Lower lobe of right lung (tissue), 2 donors: ENCODE measurements at places on chromosomes 7 and 10. TPM values are rescaled to one million over a fixed set of nuclear protein-coding genes. Genes with fewer than 3 reads are reported as not detected.
A peak's percentile ranks its signal among the peaks of the same experiment; 100 is the strongest.

- no peak for DNase-seq
These were observed 87.3 kb upstream of the DIP2C start for GRCh38 chr10:776772-777171.

- DNase-seq = no peak
These were observed 2.2 kb upstream of the LOXL4 start for GRCh38 chr10:98270073-98270740.

DNA sequence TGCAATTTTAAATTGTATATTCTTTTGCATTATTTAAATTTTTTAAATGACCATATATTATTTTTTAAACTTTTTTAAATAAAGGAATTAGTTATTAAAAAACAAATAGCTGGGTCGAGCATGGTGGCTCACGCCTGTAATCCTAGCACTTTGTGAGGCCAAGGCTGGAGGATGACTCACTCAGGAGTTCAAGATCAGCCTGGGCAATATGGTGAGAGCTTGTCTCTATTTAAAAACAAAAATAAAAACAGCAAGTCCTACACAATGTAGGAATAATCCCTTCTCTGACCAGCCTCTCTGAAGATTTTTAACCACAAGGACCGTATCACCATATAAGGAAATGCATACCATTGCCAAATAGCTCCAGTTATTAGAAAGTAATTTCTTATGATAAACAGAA lies 19.6 kb downstream of the NOC3L start:
- no peak for DNase-seq

- DNase-seq = no peak
These were observed 20.3 kb downstream of the SCART1 start for GRCh38 chr10:133474027-133474426.

DNA sequence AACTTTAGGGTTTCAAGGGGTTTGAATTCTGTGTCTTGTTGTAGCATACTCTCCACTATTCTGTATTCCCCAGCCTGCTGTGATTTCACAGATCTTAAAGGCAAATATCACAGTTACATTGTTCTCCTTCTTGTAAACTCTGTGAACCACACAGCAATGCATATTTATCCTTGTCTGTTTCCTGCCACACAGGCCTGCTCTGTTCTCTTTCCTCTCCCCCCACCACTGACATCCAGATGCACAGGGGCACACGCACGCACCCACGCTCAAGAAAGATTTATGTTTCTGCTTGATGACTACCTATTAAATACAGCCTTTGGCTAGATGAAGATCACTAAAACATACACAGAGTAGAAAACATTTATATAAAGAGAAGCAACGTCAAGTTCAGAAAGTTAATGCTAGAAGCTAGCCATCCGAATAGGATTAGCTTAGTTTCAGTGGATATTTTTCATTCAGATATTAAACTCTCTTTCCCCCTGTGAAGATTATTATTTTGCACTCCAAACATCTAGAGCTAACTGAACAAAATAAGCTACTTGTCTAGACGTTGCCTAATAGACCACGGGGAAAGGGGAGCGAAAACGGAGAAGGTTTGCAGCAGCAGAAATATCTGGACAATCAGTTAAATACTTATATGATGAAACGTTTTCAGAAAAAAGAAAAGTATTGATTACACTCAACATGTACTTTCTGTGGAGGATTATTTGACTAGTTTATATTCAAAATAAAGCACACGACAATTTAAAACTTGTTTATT lies 193.1 kb upstream of the SEMA3C start:
- DNase-seq = no peak

- DNase-seq = no peak
These were observed 5.2 kb upstream of the NPSR1 start for GRCh38 chr7:34652809-34653208.

- DNase-seq = no peak
These were observed 64.2 kb downstream of the ARMC3 start for GRCh38 chr10:22992075-22992474.

DNA sequence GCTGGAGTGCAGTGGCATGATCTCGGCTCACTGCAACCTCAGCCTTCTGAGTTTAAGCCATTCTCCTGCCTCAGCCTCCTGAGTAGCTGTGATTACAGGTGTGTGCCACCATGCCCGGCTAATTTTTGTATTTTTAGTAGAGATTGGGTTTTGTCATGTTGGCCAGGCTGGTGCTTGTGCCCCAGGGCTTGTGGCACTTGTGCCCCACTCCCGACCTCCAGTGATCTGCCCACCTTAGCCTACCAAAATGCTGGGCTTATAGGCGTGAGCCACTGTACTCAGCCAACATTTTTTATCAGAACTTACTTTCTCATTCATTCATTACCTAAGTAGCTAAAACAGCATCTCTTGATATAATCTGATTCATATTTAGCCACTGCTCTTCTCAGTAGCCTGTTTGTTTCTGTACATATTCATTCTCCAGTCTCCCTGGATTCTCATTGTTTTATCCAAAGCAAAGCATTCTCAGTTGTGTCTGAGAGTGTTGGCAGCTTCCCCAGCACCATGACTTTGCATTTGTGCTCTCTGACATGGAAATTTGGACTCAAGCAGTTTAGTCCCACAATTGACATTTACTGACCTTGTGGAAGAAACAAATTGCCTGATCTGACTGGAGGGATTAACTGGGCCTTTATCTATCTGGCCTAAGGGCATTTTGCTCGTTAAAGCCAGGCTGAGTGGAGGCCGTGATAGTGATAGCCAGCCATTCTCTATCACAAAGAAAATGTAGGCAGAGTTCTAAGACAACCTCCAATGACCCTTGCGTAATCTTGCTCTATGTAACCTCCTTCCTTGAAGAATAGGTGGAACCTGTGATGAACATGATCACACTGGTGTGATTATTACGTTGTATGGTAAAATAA lies 44.9 kb downstream of the AKR1B15 start:
- peak; percentile 48 for DNase-seq

DNA sequence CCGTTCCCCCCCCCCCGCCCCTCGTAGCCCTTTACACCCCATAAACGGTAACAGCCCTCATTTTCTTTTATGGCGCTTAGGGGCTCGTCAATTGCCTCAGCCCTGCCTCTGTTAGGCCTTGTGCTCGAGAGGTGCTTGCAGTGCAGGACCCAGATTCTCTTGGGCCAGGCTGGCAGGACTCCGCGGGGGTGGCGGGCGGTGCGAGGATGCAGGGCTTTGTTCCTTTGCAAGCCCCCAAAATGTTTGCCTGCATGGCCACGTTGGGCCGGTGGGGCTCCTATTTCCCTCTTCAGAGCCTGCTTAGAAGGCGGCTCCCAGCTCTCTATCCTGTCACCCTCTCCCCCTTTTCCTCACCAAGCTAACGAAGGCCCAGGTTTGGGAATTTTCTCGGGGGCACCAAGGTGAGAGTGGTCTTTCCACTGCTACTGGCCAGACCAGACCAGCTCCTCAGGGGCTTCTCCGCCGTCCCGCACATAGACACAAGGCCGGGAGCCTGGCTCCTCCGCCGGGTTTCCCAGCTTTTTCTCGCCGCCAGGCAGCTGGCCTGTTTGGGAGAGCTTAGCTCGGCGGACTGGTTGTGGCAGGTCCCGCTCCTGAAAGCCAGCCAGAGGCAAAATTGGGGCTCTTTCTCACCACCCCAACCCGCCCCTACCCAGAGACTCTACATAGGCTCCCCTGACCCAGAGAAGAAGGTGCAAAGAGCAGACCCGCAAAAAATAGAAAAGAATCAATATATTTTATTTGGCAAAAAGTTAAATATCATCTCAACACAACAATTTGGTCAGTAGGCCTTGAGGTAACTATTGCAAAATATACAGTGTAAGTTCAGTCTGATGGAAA lies 3.4 kb downstream of the HOXA9 start:
- peak; percentile 46 for DNase-seq

GRCh38 chr7:73742338-73742752 lies 3.7 kb upstream of the ABHD11 start:
- DNase-seq = peak; percentile 68

DNA sequence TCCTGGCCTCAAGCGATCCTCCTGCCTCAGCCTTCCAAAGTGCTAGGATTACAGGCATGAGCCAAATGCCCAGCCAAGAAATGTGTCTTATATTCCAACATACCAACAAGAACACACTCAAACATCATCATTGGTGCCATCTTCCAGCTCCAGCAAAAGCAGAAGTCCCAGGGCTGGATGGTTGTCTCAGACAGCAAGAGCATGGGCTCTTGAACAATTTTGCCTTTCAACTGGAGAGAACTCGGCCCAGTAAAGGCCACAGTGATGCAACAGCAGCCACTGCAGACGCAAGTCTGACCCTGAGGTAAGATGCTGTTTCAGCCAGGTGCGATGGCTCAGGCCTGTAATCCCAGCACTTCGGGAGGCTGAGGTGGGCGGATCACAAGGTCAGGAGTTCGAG lies 52.8 kb upstream of the NFE2L3 start:
- DNase-seq = no peak

GRCh38 chr10:45461034-45461433 lies 87.0 kb downstream of the ALOX5 start:
- no peak for DNase-seq

DNA sequence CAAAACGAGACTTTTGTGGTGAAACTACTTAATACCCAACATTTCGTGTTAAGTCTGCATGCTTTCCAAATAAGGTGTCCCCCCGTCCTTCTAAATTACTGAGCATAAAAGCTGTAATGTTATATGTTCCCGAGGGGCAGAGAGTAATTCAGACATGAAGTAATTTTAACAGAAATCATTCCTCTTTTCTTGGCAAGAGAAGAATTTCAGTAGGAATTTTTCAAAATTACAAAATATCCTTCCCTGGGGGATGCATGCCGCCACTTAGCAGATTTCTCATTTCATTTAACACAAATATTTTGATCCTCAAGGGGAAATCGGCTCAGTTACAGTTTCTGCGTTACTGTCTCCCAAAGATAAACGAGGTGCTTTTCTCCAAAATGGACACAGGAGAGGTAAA lies 213.2 kb upstream of the RHOBTB1 start:
- DNase-seq = no peak

DNA sequence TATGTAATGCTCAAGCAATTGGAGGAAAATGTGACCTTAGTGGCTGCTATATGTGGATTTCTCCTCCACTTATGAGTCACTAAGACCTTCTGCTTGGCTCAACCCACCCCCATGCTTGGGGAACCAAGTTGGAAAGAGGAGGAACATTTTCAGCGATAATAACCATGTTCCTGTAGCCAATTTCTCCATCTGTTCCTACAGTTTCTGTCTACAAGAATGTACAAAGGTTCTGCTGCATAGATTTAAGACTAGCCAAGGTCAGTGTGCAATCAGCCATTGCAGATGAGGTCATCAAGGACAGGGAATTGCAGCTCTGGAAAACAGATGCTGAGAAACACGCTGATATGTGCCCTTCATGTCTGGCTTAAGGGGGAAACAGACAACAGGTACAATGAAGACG lies 5.6 kb upstream of the NRCAM start:
- no peak for DNase-seq

DNA sequence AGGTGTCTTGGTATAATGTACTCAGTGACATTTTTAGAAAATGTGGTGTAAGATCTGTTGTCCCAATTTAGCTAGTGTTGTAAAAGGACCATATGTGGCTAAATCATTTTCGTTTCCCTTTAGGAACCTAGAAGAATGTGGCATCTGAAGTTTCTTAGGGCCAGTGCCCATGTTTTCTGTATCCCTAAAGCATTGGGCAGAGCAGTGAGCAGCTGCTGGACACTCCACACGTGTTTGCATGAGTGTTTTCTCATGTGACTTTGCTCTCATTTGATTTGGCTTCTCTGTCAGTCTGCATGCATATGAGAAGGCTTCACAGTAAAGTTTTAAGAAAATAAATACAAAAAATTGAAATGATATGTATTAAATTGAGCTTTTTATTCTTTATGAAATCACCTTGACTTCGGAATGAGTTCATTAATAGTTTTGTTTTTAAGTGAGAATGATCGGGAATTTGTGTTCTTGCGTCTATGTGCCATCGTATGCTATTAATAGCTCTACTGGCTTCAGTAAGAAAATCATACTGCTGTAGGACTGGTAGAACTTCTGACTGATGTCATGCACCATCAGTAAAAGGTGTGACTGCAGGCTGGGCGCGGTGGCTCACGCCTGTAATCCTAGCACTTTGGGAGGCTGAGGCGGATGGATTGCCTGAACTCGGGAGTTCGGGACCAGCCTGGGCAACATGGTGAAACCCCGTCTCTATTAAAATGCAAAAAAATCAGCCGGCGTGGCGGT lies 61.3 kb downstream of the RBM33 start:
- DNase-seq = no peak

- DNase-seq = no peak
These were observed 91.0 kb downstream of the GNAT3 start for GRCh38 chr7:80420876-80421275.

- DNase-seq = no peak
These were observed 2.2 kb downstream of the BBIP1 start for GRCh38 chr10:110916554-110917346.

The HOXA1 gene
- 0.77 TPM for total RNA-seq

The UNC5B gene
- 22.2 TPM for total RNA-seq
